ENCODE measurements at places on chromosomes 13 and 19.

DNA sequence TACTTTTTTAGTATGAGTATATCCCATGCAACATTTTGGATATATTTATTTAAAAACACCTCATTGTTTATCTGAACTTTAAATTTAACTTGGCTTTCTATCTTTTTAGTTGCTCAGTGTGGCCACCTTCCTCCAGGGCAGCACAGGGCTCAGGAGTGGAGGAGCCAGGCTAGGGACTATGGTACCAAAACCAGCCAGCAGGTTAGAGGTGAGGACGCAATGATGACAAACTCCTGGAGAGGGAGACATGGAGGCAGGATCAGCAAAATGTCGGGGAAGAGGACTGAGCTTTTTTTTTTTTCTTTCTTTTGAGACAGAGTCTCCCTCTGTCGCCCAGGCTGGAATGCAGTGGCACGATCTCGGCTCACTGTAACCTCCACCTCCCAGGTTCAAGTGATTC is 29.6 kb upstream of the CALM3 start:
- DNase-seq = no peak

DNA sequence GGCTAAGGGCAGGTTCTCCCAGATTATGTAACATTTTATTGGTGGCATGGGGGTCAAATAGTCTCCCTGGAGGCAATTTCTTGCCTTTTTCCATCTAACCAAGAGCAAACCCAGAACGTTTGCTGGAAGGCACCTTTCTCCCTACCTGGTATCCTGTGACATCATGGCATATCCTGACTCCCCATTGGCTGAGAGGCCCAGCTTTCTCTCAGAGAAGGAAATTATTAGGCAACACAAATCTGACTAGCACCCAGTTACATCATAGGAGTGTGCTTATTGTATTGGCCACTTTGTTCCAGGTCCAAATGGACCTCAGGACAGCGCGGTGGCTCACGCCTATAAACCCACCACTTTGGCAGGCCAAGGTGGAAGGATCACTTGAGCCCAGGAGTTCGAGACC is 13.0 kb downstream of the NTN5 start:
- peak; percentile 59 for DNase-seq

GRCh38 chr19:18233224-18233825 is 7.1 kb upstream of the PDE4C start:
- DNase-seq = peak; percentile 86

DNA sequence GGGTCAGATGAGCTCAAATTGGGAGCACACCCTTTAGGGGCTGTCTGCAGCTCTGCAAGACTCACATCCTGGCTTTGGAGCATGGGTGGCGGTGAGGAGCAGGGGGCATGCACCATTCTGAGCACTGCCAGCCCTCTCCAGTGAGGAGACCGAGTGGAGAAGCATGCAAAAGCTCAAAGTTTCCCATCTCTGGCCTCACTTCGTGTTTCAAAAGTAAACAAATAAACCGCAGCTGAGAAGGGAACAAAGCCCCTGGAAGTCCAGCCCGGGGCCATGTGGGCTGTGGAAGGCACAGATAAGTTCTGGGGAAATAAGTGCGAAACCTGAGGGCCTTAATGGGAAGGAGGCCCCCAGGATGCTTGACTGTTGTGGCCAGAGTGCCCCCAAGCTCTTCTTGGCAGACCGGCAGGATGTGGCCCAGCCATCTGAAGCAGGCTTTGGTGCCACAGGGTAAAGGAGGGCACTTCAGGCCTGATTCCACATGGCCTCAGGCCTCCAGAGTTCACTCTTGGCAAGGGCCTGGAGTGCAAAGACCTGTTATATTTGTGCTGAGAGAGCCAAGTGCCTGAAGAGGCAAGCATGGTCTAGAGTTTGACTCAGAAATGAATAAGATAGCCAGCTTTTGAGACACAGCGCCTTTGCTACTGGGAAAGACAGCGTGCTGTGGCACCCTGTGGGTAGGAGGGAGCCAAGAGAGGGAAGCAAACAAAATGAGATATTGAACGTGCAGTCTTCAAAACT is 1.2 kb downstream of the MEDAG start:
- no peak for DNase-seq

GRCh38 chr19:54141356-54141755 is 3.8 kb downstream of the CNOT3 start:
- DNase-seq = no peak

DNA sequence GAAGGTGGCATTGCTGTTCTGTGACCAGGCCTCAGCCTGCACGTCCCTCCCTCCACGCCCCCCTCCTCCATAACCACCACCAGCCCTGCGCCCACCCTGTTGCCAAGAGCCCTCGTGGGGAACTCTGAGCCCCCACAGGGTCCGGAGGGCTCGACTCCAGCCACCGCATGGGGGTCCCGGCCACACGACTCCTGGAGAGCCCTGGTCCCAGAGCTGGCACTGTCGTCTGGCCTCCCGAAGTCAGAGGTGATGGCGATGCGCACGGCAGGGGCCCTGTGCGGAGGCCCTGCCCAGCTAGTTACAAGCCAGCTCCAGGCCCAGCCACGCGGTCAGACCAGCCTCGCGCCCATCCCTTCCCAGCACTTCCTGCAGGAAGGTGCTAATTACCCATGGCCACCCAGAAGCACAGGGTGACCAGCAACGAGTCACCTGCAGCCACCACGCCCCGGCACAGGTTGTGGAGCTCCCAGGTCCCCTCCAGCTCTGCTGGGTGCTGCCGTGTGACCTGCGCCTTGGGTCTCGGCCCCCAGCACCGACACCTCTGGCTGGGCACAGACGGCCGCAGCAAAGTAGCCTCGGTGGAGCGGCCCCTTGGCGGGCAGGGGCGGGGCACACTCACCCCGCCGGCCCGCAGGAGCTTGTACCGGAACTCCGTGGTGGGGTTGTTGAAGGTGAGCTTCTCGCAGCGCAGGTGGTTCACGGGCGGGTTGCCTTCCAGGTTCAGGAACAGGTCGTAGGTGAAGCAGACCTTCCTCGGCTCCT is 49.6 kb downstream of the MLLT1 start:
- no peak for DNase-seq

GRCh38 chr19:8127311-8127710 is 22.1 kb downstream of the FBN3 start:
- no peak for DNase-seq

- DNase-seq = peak; percentile 65
These were observed 113.2 kb downstream of the TM9SF2 start for GRCh38 chr13:99614465-99614885.

GRCh38 chr19:41619018-41619556 is 7.8 kb downstream of the CEACAM4 start:
- no peak for DNase-seq

DNA sequence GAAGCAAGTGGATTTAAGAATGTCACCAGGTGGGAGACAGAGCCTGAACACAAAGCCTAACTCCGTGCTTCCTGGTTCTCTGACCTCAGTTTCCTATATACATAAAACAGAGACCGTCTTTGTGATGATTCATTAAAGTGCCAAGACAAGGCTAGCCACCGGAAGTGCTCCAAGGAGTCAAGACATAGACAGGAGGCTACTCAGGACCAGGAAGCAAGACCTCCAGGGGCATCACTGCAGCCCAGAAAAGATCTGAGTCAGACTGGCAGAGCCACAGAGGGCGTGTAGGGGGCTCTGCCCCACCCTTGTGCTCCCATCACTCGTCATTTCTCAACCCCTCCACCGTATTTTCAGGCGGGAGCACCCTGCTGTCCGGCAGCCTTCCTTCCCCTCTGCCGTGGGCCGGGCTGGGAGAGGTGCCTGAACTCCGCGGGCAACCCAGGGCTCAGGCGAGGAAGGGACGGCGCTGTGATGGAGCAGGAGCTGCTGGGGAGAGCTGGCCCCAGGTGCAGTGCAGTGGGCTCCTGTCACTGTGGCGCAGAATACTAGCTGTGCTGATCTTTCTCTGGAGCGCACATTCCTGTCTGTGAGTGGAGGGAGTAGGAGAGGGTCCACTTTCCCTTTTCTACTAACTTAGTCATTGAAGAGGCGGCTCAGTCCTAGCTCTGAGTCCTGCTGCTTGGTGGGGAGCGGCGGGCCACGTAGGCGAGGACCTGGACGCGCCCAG is 134.7 kb upstream of the GPR12 start:
- no peak for DNase-seq

DNA sequence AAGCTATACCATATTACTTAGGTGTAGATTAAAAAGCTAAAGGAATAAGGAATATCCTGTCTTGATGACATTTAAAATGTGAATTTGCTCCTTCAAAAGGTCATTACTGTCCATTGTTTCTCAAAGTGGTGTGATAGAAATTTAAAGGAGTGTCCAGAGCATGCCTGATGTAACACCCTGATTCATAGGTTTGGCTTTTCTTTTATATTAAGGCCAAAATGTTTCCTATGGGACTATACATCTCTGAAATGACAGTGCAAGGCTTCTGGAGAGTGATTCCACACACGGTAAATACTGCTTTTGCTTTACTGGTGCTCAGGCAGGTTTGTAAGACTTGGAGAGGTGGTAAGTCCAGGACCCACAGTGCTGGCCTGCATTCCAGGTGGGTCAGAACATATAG is 289.9 kb downstream of the RFC3 start:
- DNase-seq = no peak

GRCh38 chr19:12314553-12314952 is 18.9 kb downstream of the ZNF563 start:
- DNase-seq = no peak

GRCh38 chr19:35903550-35904179 is 1.3 kb downstream of the HCST start:
- DNase-seq = peak; percentile 83

DNA sequence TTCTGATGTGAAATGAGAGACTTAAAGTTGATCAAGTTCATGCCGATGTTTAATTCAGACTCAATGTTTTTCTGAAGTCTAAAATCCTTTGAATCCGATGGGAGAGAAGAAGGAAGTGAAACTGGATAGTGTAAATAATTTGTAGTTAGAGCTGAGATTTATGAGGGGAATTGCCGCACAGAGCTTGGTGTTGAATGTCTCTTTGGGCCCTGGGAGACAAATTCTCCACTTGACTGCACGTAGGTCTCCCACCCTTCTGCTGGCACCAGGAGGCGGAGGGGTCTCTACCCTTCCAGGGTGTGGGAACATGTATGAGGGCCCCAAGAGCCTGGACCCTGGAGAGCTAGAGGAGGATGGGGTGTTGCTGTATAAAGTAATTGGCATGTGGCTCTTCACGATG is 140.8 kb upstream of the SERP2 start:
- DNase-seq = no peak

DNA sequence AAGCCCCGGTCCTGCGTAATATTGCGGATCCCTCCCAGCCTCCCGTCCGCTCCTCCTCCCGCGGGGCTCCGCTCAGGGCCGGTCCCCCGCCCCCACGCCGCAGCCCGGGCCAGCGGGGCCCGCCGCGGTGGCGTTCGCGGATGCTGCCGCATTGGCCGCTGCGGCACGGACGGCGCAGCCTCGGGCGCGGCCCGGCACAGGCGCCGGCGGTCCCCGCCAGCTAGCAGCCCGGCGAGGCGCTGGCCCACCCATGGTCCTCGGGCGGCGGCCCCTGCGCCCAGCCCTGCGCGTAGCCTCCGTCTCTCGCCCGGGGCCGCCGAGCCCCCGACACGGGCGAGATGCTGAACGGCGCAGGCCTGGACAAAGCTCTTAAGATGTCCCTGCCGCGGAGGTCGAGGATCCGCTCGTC is at the start of gene ATP8A2:
TSS of gene ATP8A2 (plus strand) at position 100 of the 409 bp plus-strand sequence. CDS start at position 339, 239 bp downstream.
- peak; percentile 45 for DNase-seq

DNA sequence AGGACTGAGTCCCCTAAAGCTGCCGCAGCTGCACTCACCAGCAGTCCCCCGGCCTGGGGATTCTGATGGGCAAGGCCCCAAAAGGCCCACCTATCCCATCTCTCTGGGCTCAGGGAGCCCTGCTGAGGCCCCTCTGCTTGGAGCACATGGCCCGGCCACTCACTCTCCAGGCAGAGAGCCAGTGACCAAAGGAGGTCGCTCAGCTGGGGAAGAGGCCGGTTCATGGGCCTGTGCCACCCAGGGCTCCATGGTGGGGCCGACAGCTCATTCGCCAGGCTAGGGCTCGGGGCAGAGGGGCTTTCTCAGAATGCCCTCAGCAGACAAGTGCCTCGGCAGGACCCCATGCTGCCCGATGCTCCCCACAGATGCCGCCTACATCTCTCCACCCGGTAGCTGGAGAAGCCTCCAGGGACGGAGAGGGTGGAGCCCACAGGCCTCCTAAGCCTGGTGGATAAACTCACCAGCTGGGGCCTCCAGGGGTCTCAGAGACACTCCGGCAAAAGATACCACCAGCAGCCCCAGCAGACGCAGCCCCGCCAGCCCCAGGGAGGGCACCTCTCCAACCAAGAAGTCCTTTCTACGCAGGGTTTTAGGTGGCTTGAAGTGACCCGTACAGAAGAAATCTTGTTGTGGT is 54.4 kb downstream of the MLLT1 start:
- no peak for DNase-seq

GRCh38 chr13:98480915-98481877 is 95.7 kb downstream of the STK24 start:
- DNase-seq = peak; percentile 73

GRCh38 chr13:20461481-20461859 is 64.2 kb downstream of the CRYL1 start:
- no peak for DNase-seq

- DNase-seq = no peak
These were observed 47.8 kb downstream of the NDFIP2 start for GRCh38 chr13:79528759-79529191.

- no peak for DNase-seq
These were observed 96.8 kb upstream of the WASF3 start for GRCh38 chr13:26460648-26461047.

GRCh38 chr13:22061806-22062391 is 391.0 kb downstream of the FGF9 start:
- DNase-seq = peak; percentile 48

DNA sequence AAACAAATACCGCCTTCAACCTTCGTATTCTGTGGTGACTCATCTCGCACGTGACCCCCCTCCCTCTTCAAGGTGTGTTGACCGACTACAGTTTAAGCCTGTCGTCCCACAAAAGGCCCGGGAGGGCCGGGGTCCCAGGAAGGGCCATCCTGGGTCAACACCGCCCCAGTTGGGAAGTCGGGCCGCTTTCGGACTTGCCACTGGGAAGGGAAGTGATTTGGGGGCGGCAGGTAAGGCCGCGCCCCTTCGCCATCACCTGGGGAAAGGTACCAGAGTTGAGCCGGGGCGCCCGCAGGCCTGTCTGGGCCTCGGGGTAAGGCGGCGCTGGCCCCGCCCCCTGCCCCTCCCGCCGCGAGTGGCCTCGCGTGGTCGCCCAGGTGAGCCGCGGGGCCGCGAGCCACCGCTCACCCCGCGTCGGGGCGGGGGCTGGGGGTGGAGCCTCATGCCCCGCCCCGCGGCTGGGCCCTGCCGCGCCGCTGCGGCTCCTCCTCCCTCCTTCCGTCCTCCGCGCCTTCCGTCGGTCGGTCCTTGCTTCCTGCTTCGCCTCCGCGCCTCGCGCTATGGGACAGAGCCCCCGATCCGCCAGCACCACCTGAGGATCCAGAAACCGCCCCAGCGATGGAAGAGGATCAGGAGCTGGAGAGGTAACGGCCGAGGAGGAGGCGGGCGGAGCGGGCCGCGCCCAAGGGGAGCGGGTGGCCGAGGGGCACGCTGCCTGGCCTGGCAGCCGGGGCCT is at the start of gene POLR1D:
TSS of gene POLR1D (plus strand) at position 527 of the 736 bp plus-strand sequence. CDS start at position 619, 92 bp downstream.
- DNase-seq = peak; percentile 93

GRCh38 chr13:108408672-108409071 is 139.2 kb downstream of the TNFSF13B start:
- no peak for DNase-seq
